ENCODE measurements at places on chromosomes 1 and 21.
A peak's percentile ranks its signal among the peaks of the same experiment; 100 is the strongest.

DNA sequence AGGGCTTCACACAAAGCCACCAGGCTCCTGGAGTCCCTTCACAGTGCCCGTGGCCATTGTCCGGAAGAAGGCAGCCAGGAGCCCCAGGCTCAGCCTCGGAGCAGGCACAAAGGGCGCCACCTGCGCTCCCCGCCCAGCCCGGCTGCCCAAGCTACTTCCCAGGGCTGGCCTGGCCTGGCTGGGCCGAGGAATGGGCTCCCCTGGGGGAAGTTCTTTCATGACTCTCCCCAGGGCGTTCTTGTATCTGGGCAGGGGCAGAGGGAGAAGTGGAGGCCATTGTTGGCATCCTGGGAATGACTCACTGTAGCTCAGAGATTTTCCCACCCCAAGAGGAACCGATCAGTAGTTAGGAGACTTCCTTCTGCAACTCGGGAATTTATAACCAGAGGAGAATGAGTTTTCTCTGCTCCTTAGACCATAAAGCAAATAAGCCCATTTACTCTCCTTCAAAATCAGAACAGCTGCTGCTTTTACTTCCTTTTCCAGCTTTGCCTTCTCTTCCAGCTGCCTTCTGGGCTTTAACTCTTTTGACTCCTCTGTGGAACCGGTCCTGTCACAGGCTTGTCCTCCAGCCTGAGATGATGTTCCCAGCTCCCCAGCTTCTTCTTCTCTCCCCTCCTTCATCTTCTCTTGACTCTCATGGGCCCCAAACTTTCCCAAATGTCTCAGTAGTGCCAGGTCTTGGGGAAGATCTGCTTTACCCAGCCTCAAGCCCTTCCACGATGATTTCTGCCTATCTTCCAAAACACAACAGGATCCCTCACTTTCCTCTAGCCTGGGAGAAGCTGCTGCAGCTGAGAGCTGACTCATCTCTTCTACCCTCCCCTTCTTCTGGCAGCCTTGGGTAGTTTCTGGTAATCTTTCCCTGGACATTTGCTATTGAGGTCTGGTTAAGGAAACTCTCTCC, 118.7 kb upstream of the CD34 start:
- DNase-seq: no peak

DNA sequence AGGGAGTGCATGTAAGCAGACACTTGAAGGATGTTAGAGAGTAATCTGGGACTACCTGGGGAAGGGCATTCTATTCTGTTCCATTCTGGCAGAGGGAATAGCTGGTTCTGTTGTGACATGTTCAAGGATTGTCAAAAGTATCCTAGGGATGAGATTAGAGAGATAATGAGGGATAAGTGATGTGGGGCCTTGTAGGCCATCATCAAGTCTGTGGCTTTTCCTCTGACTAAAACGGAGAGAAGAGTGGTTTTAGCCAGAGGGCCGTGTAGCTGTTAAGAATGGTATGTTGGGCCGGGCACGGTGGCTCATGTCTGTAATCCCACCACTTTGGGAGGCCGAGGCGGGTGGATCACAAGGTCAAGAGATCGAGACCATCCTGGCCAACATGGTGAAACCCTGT, 23.6 kb downstream of the TGFB2 start:
- no peak for DNase-seq

DNA sequence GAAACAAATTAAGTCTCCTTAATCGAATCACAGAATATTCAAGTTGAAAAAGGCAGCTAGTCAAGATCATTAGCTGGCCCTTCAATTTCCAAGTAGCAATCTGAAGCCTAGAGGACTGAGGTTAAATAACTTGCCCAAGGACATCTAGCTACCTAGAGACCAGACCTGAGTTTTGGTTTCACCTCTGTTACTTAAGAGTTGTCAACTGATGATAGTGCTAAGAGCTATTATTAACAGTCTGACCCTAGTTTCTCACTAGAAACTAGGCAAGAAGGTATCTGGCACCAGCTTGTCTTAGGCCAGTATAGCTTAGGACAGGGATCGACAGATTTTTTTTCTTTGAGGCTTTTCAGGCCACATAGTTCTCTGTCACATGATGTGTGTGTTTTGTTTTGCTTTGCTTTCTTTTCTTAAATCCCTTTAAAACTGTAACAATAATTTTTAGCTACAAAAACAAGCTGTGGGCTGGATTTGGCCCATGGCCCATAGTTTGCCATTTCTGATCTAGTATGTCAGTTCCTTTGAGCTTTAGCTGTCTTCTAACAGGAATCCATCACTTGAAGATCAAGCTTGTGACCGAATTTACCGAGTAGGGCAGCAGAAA, 23.2 kb downstream of the TRIM45 start:
- no peak for DNase-seq

- DNase-seq: no peak
These were observed 83.2 kb upstream of the HOOK1 start for GRCh38 chr1:59731591-59731990.

GRCh38 chr1:14735841-14736240, 137.4 kb downstream of the KAZN start:
- DNase-seq: no peak

DNA sequence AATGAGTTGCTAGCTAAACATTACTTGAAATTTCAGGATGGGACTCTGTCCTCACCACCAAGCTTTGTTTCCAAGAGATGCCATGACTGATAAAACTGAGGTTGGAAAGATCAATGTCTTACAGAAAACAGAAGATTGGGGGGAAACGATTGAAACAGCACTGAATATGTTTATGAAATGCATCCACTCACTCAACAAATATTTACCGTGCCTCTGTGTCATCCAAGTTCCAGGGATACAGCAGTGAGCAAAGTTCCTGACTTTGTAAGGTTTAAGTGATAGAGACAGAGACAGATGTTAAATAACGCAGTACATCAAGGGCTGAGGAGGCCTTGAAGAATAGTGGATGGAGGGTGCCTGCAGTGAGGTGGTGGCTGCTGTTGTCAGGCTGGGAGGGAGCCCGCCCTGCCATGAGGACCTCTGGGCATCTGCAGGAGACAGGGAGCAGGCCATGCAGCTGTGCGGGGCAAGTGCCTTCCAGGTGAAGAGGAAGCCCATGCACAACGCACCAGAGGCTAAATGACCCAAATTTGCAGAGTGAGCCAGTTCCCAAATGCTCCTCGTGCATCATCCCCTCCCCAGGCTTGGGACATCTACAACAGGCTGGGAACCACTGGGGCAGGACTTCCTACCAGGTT, 108.0 kb downstream of the HLCS start:
- DNase-seq: no peak

- peak; percentile 94 for DNase-seq
These were observed 71.0 kb downstream of the CD46 start for GRCh38 chr1:207822602-207823451.

DNA sequence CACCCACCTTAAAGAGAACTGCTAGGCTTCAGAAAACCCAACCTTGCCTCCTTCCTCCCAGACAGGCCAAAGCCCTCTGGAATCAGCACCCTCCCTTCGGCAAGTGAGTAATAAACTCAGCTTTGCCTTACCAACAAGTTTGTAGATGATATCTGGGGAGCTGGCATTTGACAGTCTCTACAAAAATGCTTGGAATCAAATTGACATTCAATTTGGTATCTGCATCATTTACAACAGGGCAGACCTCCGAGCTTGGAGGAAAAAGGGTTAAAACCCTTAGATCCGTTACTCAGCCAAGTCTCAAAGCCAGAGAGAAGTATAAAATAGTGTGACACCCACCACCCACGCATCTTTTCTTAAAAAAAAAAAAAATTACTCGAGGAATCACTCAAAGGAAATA, 149.3 kb upstream of the EDN2 start:
- no peak for DNase-seq

GRCh38 chr1:51288578-51288977, 41.8 kb downstream of the TTC39A start:
- no peak for DNase-seq

- no peak for DNase-seq
These were observed 320.8 kb upstream of the ST6GALNAC5 start for GRCh38 chr1:76546354-76546933.

DNA sequence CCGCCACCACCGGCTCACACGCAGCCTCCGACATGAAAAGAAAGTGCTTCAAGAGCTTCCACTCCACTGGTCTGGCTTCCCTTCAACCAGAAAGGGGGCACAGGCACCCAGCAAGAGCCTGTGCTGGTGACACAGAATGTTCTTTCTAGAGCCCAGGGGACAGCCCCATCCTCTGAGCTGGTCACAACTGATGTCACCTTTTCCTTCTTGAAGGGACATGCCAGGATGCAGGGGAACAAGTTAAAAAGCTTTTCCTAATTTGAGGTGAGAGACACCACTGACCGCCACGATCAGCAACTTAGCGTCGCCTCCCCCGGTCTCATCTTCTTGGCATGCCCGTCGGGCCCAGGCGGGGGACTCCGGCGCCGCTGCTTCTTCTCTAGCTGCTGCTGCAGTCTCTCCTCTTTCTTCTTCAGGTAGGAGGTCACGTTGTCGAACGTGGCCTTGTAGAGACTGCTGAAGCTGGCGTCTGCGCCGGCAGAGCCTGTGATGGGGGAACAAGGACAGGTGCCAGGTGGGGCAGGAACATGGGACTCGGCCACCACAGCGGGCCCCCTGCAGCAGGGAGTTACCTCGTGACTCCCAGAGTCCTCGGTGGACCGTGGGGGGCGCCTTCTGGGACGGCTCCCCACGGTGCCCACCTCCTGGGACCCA, 29.5 kb downstream of the WDR4 start:
- no peak for DNase-seq

GRCh38 chr1:183572721-183573120, 17.5 kb downstream of the NCF2 start:
- DNase-seq: no peak

DNA sequence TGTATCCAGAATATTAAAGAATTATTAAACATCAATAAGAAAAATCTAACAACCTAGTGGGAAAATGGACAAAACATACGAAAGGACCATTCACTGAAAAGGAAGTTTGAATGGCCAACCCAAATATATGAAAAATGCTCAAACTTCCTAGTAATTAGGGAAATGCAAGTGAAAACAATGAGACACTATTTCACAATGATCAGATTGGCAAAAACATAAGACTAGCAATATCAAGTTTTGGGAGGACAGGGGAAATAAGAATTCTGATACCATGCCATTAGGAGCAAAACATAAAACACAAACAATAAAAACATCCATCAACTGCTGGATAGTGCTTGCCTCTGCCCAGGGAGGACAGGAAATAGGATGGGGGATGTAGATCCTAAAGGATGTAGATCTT, 14.3 kb downstream of the XCL2 start:
- no peak for DNase-seq

DNA sequence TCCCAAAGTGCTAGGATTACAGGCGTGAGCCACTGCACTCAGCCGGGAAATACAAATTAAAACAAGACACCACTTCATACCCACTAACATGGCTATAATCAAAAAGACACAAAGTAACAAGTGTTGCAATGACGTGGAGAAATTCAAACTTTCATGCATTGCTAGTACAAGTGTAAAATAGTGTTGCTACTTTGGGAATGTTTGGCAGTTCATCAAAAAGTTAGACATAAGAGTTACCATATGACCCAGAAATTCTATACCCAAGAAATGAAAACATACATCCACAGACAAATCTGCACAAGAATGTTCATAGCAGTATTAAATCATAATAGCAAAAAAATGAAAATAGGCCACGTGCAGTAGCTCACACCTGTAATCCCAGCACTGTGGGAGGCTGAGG, 16.4 kb downstream of the FOXJ3 start:
- no peak for DNase-seq

- DNase-seq: no peak
These were observed 17.2 kb downstream of the PTP4A2 start for GRCh38 chr1:31920956-31921355.

GRCh38 chr1:213070406-213070805, 19.4 kb downstream of the RPS6KC1 start:
- DNase-seq: peak; percentile 51

- no peak for DNase-seq
These were observed 2.1 kb upstream of the TP53BP2 start for GRCh38 chr1:223847781-223848345.

DNA sequence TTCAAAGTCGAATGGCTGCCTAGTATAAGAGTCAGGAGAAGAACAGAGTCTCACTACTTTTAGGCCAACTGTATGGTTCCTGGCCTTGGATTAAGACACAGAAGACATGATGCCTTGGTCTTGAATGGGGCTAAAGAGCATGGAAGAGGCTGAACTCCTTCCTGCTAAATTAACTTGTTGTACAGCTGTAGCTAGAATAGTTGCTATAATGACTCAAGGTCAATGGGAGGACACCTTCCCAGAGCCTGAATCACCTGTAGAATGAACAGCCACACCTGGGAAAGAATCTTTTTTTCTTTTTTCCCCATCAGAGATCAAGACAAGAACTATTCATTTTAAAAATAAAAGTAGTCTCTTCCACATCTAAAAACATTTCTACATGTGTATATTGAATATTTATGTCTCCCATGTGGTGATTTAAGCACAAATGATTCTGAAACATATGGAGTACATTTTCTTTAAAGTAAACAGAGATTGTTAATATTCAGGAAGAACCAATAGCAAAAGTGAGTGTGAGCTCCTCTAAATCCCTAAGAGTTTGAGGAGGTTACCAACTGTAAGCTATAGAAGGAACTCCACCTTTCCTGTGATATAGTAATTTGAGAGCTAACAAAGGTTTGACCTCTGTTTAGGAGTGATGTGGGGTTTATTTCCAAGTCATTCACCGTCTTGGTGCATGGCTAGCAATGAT, 191.3 kb downstream of the TGFB2 start:
- no peak for DNase-seq

Data from GM13976 (cell line).